ENCODE measurements at places on chromosomes 7 and 10. TPM values are rescaled to one million over a fixed set of nuclear protein-coding genes. Genes with fewer than 3 reads are reported as not detected.

OPN4 gene
- 0.23 TPM for total RNA-seq

DNA sequence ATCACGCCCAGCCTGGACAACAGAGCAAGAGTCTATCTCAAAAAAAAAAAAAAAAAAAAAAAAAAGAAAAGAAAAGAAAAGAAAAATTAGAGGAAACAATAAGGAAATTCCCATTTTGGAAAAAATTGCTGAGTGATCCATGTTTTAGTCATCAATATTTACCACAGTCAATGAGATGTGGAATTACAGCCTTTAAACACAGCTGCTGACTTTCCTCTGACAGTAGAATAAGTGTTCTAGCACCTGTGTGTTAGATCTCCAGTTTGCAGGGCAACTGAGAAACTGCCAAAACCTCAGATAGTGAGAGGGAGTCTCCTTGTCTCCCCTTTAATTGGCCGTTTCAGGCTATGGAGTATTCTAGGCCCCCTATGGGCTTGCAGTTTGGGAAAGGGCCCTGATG is 520.1 kb downstream of the KCNMA1 start:
- H3K27ac ChIP-seq: no peak overlapping the region
- no peak overlapping the region for H3K4me3 ChIP-seq
- H3K27me3 ChIP-seq: no peaks in the 10 kb centered on the region
- no peak for DNase-seq
- no peaks in the 10 kb centered on the region for H3K36me3 ChIP-seq

DNA sequence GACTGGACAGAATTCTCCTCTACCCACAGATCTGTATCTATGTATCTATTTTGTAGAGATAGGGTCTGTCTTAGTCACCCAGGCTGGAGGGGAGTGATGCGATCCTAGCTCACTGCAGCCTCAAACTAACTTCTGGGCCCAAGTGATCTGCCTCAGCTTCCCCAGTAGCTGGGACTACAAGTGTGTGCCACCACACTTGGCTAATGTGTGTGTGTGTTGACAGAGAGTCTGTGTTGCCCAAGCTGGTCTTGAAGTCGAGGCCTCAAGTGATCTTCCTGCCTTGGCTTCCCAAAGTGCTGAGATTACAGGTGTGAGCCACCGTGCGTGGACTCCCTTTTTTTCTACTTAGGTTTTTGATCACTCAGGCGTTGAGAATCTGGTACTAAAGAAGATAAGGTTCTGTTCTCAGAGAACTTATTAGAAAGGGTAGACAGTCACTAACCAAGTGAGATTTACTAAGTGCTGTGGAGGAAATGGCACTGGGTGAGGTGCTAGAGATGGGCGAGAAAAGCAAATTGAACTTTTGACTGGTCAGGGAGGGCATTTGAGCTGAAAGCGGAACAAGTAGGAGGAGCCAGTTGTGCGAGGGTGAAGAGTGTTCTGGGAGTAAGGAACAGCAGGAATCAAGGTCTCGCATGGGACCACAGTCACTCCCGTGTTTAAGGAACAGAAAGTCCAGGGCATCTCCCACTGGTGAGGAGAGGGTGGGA is 18.0 kb downstream of the NDUFB2 start:
- no peak overlapping the region for H3K27ac ChIP-seq
- no peaks in the 10 kb centered on the region for H3K4me1 ChIP-seq
- DNase-seq: peak; percentile 33
- no peak overlapping the region for H3K4me3 ChIP-seq
- no peaks in the 10 kb centered on the region for H3K27me3 ChIP-seq

GRCh38 chr10:20993389-20993788 is 96.3 kb upstream of the NEBL start:
- no peaks in the 10 kb centered on the region for H3K27me3 ChIP-seq
- H3K36me3 ChIP-seq: no peaks in the 10 kb centered on the region
- H3K4me1 ChIP-seq: peaks cover 35% of the 10 kb centered on the region
- peak overlapping the region; percentile 78 for H3K27ac ChIP-seq
- peak overlapping the region; percentile 42 for H3K4me3 ChIP-seq

DNA sequence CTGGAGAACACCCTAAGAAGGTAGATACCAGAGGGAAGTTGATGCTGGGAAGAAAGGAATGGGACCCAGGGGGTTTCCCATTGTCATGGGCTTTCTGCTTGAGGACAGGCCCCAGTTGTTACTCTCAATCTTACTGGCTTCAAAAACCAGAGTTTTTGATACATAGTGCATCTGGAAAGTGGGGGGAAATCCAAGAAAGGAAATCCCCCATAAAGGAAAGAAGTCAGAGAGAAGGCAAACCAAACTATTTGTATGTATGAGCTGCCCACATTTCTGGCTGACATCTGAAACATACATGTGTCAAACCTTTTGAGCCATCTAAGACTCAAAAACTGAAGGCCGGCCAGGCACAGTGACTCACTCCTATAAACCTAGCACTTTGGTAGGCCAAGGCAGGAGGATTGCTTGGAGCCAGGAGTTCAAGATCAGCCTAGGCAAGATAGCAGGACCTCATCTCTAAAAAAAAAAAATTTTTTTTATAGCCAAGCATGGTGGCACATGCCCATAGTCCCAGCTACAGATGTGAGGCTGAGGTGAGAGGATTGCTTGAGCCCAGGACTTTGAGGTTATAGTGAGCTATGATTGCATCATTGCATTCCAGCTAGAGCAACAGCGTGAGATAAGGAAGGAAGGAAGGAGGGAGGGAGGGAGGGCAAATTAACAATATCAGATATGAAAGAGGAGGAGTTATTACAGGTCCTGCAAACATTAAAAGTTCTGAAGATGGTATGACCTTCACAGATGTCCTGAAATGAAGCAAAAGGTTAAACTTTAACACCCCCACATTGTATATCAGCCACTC is 6.7 kb upstream of the COA1 start:
- H3K27ac ChIP-seq: no peak overlapping the region
- H3K4me1 ChIP-seq: peaks cover 10% of the 10 kb centered on the region
- DNase-seq: no peak
- H3K4me3 ChIP-seq: no peak overlapping the region
- H3K36me3 ChIP-seq: no peaks in the 10 kb centered on the region

DNA sequence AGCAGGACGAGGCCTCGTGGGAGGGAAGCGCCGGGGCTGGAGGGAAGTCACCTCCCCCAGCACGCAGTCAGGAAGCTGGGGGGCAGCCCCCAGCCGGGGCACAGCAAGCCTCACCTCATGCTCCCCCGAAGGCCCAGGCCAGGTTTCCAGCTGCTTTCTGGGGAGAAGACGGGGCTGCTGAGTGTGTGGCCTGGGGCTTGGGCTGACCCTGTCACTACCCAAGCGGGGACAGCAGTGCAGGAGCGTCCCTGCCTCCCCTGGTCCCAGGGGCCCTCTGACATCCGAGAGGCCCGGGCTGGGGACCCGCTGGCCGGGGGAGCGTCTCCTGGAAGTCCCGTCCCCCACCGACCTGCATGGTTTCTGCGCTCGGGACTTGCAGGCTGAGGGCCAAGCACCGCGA is 19.7 kb upstream of the NKX6-2 start:
- DNase-seq: no peak
- H3K27me3 ChIP-seq: peaks cover 11% of the 10 kb centered on the region
- no peak overlapping the region for H3K4me3 ChIP-seq
- no peak overlapping the region for H3K27ac ChIP-seq
- H3K4me1 ChIP-seq: no peaks in the 10 kb centered on the region

All from PC-9 (cell line).